ENCODE measurements at places on chromosomes 3 and 15.

DNA sequence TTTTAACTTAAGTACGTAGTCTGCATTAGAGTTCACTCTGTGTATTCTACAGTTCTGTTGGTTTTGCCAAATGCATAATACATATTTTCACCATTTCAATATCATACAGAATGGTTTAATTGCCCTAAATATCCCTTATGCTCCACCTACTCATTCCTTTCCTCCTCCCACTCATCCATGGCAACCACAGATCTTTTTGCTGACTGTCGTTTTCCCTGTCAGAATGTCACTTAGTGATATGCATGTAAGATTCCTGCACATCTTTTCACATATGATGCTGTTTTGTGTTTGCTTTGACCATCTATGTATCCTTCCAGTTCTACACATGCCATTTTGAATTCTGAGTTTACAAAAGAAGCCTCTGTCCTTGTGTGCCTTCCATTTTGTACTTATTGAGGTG is 36.7 kb downstream of the EPHA3 start:
- DNase-seq, result no peak

DNA sequence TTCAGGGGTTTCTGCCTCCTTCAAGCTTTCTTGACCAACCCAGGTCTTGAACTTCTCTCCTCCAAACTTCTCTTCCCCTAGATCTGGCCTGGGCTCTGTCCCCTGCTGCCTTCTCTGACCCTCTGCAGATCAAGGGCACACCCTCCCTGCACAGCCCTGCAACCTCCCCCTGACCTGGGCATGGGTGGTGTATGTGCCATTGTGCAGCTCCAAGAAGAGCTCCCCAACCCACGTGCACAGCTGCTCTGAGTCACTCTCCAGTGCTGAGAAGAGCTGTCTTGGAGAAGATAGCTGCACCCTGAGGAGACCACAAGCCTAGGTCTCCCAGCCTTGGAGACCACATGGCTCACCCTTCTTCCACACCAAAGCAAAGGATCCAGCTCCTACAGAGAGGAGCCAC is 8.0 kb downstream of the MAN2C1 start:
- DNase-seq, result no peak

DNA sequence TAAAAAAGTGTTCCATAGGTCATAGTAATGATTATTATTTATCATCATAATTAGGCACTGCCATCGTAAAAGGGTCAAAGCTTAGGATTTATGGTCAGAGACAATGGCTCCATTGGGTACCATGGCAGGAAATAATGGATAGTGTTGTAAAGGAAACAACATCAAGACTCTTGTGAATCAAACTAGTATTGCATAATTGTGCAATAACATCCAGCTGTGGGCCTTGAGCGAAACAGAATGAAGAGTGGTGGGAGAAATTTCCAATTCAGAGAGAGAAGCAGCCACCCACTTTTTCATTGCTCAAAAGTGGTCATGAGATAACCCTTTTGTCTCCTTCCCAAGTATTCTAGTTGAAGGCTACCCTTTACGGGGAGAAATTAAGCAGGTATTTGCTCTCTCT is 61.7 kb downstream of the ALDH1A2 start:
- DNase-seq, result no peak

DNA sequence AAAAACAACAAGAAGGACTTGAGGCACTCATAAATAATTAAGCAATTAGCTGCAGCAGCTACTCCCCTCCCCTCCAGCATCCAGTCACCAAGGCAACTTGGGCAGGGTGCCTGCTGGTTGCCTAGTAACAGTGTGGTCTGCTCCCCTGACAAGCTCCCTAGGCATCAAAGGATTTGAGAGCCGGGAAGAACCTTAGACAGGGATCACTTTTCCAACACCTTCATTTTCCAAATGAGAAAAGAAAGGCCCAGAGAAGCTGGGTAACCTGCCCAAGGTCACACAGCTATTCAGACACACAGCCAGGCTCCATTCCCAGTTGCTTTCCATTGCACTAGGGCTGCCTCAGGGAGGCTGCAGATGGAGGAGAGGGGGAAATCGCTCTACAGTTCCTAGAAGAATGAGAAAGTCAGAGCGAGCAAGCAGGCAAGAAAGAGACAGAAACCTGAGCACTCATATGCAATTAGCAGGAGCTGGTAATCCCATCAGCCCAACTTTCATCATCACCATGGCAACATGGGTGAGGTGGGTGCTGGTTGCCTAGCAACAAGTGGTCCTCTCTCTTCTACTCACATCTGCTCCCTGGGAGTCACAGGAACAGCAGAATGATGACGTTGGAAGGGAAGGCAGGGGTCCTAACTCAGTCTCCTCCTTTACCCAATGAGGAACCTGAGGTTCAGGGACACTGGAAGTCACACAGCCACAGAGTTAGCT is 3.6 kb upstream of the EIF4E3 start:
- no peak for DNase-seq

- peak; percentile 75 for DNase-seq
Measured at GRCh38 chr15:56984681-56985481, 66.4 kb downstream of the TCF12 start.

GRCh38 chr3:56303487-56303886 is 164.8 kb downstream of the ERC2 start:
- DNase-seq, result peak; percentile 16

DNA sequence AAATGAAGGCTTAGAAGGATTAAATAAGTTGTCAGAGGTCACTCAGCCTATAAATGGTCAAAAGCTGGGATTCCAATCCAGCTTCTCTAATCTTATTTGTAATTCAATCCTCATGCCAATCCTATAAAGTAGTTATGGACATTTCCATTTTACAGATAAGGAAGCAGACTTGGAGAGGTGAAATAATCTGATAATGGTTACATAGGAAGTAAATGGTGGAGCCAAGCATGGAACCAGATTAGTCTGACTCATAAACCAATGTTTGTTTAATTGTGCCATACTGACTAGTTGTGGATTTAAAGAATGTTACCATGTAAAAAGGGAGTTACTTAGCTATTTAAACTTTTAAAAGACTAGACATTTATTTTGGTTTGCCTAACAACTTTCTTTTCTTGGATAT is 59.7 kb downstream of the KCNAB1 start:
- no peak for DNase-seq

- DNase-seq, result no peak
Measured at GRCh38 chr15:89433686-89434085, 62.7 kb downstream of the RHCG start.

- DNase-seq, result peak; percentile 7
Measured at GRCh38 chr15:27250223-27250622, 279.2 kb downstream of the GABRG3 start.
